NCI-H524 (cell line): ENCODE measurements at places on chromosomes 3 and 15.

GRCh38 chr3:157087373-157087772 lies 72.6 kb downstream of the CCNL1 start:
- DNase-seq = no peak

GRCh38 chr3:103851793-103852192 lies 1417.0 kb downstream of the ZPLD1 start:
- DNase-seq = no peak

DNA sequence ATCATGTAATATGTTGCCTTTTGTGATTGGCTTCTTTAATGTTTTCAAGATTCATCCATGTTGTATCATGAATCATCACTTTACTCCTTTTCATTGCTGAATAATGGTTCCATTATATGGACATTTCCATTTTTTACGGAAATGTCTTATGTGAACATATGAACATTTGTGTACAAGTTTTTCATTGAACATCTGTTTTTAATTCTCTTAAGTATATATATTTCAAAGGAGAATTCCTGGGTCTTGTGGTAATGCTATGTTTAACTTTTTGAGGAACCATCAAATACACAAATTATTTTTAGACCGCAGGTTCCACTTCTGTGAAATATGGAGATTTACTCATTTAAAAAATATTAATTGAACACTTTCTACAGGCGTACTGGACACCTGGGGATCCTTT lies 85.7 kb downstream of the ARIH1 start:
- DNase-seq = no peak

GRCh38 chr3:170301405-170301804 lies 56.1 kb upstream of the SKIL start:
- peak; percentile 48 for DNase-seq

GRCh38 chr15:71538181-71538580 lies 272.2 kb upstream of the NR2E3 start:
- DNase-seq = no peak

- no peak for DNase-seq
These were observed 61.8 kb upstream of the SCN5A start for GRCh38 chr3:38711321-38711720.

DNA sequence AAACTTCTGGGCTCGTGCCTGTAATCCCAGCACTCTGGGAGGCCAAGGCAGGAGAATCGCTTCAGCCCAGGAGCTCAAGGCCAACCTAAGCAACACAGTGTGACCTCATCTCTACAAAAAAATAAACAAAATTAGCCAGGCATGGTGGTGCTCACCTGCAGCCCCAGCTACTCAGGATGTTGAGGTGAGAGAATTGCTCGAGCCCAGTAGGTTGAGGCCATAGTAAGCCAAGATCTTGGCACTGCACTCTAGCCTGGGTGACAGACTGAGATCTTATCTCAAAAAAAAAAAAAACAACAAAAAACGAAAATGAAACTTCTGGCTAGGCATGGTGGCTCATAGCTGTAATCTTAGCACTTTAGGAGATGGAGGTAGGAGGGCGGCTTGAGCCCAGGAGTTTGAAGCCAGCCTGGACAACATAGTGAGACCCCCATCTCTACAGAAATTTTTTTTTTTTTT lies 53.7 kb downstream of the PIK3CB start:
- DNase-seq = no peak

DNA sequence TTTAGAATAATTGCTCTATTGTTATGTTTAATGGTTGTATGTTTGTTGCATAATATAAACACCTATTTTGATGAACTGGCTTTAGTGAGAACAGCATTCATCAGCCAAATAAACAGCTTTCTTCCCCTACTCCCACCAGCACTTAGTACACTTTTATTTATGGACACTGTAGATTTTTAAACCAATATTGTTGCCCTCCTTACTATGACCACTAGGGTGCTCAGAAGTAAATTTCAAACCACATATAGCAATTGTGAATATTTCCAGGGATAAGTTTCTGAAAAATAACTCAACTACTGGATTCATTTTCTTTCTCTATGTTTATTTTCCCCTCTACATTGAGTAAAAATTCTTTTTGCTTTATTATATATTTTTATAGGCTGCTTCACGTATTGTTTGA lies 84.7 kb upstream of the PTX3 start:
- DNase-seq = no peak

GRCh38 chr3:50433954-50434353 lies 69.5 kb downstream of the CACNA2D2 start:
- DNase-seq = no peak

DNA sequence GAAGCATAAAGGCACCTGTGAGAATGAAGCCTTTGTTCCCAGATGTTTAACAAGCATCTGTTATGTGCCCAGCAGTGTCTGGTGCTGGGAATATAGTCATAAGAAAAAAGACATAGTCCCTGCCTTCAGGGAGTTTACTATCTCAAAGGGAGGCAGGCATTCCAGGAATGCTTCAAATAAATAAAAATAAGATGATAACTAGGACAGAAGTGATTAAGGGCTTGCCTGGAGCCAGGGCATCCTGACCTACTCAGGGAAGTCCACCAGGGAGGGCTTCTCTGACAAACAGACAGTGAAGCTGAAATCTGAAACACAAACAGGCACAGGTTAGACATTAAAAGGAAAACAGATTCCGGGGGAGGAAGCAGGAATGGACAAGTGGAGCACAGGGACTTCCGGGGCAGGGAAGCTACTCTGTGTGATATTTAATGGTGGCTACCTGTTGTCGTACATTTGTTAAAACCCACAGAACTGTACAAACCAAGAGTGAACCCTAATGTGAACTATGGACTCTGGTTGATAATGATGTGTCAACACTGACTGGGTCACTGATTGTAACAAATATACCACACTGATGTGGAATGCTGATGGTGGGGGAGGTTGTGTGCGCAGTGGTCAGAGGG lies 53.3 kb downstream of the ITGB5 start:
- DNase-seq = no peak

DNA sequence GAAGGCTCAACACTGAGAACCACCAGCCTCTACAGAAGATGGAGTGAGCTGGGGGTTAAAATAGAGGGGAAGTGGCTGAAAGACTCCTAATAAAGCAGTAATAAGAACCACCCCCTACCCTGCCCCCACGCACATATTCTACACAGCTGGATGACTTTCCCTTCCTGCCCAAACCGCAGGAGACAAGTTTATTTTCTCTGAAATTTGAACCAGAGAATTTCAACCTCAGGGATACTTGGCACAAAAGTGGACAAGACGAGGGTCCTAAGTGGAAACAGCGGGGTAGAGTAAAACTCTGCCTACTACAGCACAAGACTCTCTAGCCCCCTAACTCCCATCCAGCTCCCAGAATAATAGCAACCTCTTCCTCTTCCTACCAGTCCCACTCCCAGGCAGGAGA lies 28.4 kb downstream of the USF3 start:
- no peak for DNase-seq

GRCh38 chr15:81531109-81531592 lies 157.1 kb upstream of the TMC3 start:
- DNase-seq = no peak

DNA sequence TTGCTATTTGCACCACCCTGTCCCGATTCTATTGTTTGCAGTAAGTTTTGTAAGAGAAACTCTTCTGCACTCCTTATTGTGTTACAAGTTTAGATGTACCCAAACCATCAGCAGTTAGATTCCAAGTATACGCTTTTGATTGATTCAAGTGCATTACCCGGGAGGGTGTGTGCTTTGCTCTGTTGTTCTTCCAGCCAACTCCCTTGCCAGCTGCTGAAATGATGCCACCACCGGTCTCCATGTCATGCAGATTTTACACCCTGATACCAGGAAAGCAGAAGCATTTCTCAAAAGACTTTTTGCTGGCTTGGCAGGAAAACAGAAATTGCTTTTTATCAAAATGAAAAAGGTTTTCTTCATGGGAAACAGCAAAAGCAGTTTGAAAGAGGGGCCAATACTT lies 1006.6 kb upstream of the CFAP20DC start:
- DNase-seq = no peak

DNA sequence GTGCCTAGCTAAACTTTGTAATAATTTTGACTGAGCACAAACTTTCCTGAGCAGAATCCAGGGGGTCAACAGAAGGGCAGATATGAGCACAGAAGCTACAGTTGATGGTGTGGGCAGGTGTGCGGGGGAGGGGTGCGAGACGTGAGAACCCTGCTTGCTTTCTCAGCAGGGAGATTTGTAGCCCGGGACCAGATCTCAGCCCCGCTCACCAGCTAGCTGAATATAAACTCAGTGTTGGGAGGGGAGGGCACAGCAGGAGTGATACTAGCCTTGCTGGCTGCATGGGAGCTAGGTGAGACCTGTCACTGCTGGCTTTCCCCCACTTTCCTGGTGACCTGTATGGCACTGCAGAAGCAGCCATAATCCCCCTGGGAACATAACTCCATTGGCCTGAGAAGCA lies 83.4 kb downstream of the CLDN1 start:
- DNase-seq = no peak

DNA sequence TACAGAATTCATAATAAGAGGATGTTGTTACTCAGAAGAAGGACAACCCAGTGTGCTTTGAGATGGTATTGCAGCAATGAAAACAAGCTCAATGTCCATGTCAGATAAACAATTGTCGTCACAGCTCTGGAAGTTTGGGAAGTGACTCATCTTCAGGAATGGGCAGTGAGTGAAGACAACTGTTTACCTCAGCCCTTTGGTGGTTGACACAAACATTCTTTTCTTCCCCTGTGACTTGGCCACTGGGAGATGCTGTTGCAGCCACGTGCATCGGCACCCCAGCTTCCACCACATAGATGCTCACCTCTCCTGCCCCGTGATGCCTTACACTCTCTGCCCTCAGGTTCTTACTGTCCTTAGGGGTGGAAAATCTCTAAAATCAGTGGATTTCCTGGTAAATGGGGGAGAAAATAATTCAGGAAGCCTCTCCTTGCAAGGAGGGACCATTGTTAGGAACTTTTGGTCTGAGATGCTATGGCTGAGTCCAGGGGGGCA lies 114.1 kb upstream of the GALNT15 start:
- no peak for DNase-seq

GRCh38 chr15:101203607-101204189 lies 48.1 kb downstream of the CHSY1 start:
- DNase-seq = no peak

GRCh38 chr3:66304293-66304692 lies 83.5 kb downstream of the SLC25A26 start:
- DNase-seq = no peak

DNA sequence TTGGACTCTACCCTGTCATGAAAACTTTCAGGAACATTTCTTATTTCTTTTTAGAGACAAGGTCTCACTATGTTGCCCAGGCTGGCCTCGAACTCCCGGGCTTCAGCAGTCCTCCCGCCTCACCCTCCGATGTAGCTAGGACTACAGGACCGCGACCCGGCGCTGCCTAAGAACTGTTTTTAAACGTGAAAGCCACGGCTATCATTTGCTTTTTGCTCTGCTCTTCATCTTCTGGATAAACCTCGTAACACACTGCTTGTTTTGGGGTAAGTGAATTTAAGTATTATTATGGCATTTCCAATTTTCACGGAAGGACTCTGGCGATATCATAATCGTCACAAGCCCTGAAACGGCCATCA lies 14.3 kb upstream of the CCNL1 start:
- DNase-seq = peak; percentile 52

DNA sequence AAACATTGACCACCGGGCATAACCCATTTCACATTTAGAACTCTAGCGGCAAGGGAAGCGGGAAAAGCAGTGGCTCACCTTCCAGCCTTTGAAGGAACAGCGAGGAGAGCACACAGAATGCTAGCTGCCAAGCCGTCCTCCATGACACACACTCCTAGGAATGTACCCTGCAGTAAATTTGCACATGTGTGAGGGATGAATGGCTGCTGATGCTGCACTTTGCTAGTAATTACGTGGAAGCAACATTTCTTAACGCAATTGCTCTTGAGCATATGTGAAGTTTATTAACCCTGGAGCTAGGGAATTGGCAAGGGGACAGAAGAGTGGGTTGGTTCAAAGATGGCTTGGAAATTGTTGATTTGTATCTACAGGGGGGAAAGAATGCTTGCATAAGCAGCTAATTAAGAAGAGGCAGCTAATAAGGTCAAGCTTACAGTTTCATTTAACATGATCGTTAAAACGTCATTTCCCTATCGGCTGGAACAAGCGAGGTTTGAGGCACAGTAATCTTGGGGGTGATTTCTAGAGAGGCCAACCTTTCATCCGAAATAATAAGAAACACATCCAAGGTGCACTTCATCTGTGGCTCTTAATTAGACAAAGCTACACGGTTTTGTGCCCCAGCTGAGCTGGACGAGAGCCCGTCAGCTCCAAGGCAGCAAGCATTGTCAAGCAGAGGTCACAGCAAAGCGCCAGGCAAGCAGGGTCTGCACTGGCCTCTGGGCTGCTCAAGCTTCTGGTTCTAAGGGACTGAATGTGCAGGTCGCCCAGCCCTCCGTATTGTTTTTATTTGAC lies 123.4 kb downstream of the CHSY1 start:
- no peak for DNase-seq

DNA sequence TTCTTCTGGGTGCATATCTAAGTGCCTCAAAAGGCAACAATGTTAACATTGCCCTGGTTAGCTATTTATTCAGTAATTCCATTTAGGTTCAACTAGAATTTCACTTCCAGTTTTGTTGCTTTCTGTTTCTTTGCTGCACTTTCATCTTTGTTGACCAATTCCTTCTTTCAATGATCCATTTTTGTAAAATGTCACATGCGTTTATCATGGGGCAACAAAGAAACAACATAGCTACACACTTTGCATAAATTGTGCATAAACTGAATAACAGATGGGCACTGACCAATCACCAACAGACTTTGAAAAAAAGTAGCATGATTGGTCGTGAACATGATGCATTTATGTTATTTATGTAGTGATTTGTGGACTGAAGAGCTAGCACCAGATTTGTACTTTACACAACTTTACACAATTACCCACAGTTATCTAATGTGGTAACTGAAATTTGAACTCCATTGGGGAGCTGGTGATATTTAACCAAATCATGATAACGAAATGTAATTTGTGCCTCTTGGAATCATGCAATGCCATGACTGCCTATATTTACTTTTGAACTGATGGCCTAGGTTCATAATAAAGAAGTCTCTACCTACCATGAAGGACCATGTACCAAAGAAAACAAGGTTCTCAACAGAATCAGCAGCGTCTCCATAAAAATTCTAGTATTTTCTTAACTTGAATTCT lies 7.1 kb upstream of the CPOX start:
- DNase-seq = no peak

- DNase-seq = no peak
These were observed 61.0 kb downstream of the LINGO1 start for GRCh38 chr15:77571741-77572140.

- DNase-seq = peak; percentile 73
These were observed at the start of gene C2CD4A for GRCh38 chr15:62066663-62067447. C2CD4A (plus strand) TSS chr15:62066977; CDS start chr15:62067614, 637 bp downstream.

DNA sequence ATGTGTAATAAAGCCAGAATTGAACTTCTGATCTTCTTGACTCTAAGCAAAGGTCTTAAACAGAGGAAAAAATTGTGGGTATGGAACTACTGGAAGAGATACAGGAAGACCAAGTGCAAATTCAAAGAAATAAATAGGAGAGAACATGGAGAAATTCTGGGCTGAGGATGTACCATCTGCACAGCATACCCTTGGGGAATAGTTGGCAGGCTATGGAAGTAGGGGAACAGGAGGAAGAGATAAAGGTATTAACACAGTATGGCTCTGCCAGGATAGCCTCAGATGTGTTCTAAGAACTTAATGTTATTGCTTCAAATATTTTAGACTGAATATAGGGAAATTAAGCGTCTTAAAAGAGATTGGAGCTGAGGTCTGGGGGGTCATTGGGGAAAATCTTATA lies 485.4 kb downstream of the CNTN3 start:
- DNase-seq = peak; percentile 4
